Activated CD4-positive, CD25-positive, alpha-beta regulatory T cell treated with anti-CD3 and anti-CD28 coated beads, Interleukin-2, amount 50 U/mL, for 24 hours (primary cell): ENCODE measurements at places on chromosomes 3 and 15.
A peak's percentile ranks its signal among the peaks of the same experiment; 100 is the strongest.

DNA sequence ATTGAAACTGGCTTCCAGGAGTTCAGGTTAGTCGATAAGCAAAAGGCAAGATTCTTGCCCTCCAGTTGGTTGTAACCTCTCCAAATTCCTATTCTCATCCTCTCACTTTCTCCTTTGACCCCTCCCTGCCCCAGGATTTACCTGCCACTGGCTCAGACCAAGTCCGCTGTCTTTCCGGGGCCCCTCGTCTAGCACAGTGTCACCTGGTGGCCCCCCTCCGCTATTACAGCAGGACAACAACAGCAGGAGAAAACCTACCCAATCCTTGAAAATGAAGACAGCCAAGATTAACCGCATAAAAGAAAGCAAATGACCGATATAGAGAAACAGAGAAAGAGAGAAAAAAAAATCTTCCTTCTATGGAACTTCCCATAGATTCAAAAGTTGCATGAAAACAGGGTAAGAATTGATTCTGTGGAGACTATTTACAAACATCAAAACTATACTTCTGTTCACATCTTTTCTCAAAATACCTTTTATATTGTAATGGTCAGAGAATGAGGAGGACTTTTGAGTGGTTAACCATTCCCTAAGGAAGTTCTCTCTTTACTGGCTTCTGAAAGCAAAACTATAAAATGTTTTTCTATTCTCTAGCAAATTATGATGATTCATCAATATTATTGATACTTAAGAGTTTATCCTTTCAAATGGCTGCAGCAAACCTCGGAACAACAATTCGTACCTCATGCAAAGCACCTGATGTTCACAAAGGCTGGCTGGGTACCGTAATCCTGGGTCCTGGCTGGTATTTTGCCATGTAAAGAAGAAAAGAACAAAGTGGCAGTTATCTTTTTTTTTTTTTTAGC is 10.0 kb upstream of the ST8SIA2 start:
- ATAC-seq = no peak

- ATAC-seq = no peak
These were observed 711.3 kb upstream of the NAALADL2 start for GRCh38 chr3:174147798-174148197.

DNA sequence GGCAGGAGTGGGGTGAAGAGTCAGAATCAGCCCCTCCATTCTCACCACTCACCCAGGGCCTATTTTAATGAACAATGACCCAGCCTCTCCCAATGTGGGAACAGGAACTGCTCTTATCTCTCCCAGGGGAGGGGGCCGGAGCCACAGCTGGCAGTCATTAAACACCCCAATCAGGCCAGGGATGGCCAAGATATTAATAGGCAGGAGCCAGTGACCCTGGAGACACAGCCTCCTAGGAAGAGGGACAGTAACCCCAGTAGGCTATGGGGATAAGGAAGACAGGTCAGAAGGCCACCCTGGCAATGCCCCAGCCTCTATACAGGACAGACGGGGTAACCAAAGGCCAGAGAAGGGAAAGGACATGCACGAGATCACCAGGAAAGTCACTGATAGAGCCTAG is 38.6 kb downstream of the VIPR1 start:
- ATAC-seq = no peak

- no peak for ATAC-seq
These were observed 1042.9 kb downstream of the ROBO1 start for GRCh38 chr3:78724859-78725258.

GRCh38 chr3:123338620-123339061 is 110.2 kb downstream of the ADCY5 start:
- ATAC-seq = no peak

DNA sequence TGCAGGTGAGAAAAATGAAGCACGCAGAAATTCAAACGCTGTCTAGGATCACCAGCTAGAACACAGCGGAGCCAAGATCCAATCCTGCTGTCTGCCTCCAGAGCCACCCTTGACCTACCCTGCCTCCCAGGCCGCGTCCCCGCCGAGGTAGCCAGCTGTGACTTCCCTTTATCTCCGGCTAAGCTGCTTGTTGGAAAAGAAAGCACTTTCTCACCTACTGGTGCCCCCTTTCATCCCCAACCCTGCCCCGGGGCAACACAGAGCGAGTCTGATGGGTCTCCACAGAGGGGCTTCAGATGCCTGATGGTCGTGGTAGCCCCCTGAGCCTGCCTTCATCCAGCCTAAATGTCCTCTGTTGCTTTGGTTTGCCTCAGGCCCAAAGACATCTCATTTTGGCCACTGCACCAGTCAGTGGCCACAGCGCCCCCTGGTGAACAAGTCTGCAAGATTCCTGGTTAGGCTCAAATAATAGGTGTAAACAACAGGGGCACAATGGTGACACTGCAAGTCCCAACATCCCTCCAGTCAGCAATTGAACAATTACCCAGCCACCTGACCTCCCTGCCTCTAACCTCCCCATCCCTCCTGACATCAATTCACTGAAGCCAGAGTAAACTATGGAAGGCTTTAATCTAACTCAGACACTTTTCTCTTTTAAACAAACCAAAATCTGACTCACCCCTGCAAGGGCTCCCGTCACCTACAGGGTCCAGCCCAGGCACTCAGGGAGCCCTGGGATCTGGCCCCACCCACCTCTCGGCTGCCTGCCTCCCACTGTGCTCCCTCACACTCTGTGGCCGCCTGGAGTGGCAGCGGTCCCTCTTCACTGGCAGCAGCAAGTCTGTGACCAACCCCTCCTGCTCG is 27.3 kb upstream of the BCL2L10 start:
- peak; percentile 53 for ATAC-seq

DNA sequence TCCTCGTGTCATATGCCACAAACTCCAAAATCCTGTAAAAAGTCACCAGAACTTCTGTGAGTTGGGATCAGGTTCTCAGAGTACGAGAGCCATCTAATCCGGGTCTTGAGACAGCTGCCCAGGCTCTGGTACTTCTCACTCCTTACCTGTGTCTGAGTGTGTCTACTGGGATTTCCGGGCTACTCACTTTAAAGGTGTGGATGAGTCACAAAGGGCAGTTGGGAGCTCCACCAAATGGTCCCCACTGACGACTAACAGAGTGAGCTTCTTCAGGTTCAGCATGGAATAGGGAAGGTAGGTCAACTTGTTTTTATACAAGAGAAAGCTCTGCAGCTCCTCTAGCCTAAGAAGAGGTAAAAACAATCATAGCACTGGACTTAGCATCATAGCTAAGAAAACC is 29.5 kb downstream of the RTP3 start:
- no peak for ATAC-seq

GRCh38 chr15:72237029-72237852 is 6.3 kb upstream of the PKM start:
- ATAC-seq = peak; percentile 97

DNA sequence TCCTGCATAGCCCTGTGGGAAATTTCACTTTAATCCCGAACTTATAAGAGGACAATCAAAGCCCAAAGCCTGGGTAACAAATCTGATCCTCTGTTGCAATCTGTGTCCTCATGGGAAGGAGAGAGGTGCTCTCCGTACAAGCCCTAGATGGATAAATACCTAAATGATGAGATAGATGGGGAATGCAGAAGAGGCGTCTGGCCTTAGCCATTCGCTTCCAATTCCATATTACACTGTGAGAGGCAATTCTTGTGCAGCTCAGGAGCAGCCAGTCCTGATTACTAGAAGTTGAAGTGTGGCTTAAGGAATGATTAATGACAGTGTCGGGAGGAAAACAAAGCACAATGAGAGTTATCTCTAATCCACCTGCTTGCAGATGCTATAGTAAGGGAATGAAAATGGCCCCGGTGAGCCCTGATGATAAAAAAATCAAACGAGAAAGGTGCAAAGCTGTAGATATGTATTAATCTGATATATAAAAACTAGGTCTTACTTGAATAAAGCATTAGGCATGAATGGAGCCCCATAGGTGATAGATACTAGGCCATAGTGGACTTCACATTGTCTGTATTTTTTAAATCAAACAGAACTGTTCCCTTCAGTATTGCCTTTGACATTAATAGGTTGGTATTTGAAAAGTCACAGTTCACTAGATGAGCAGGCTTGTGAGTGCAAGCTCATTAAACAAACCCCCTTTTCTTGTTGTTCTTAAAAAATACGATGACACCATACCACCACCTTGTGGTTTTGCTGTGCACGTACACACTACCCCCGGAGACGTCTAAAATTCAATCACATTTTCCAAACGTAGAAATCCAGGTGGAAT is 54.2 kb upstream of the TMCO5A start:
- ATAC-seq = no peak

GRCh38 chr15:58486062-58486461 is 54.3 kb downstream of the LIPC start:
- ATAC-seq = no peak

GRCh38 chr15:96736384-96736783 is 405.9 kb downstream of the NR2F2 start:
- ATAC-seq = no peak

DNA sequence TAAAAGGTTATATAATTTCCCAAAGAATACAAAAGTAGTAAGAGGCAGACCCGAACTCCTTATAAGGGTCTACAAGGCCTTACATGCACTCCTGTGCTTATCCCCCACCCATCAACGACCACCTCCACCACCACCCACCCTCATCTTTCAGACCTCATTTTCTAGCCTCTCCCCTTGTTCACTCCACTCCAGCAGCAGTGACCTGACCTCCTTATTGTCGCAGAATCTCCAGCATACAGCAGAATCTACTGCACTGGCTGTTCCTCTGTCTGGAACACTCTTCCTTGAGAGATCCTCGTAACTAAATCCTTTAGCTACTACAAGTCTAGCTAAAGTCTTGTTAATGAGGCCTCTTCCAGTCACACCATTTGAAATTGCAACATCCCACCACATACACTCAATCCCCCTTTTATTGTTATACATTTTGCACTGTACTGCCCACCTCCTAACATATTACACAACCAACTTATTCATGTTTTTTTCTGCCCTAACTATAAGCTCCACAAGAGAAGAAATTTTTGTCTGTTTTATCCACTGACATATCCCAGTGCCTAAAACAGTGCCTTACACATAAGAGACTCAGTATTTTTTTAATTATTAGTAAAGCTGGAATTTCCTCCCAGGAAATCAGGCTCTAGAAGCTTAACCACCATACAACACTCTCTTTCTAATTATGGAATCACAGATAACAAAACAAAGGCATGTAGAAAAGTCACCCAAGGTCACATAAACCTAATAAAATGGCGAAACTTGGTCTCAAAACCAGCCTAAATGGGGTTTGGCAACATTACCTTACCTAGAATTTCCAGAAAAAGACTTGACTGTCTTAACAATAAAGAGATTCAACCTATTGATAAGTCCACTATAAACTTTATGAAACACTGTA is 40.2 kb downstream of the ZNF148 start:
- no peak for ATAC-seq

- ATAC-seq = no peak
These were observed 18.7 kb upstream of the HES1 start for GRCh38 chr3:194117104-194117845.

DNA sequence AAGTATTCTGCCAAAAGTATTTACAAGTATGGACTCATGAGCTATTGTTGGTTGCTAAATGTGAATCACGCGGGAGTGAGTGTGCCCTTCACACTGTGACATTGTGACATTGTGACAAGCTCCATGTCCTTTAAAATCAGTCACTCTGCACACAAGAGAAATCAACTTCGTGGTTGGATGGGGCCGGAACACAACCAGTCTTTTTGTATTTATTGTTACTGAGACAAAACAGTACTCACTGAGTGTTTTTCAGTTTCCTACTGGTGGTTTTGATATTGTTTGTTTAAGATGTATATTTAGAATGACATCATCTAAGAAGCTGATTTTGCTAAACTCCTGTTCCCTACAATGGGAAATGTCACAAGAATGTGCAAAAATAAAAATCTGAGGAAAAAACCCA is 30.3 kb downstream of the SYNM start:
- ATAC-seq = no peak

DNA sequence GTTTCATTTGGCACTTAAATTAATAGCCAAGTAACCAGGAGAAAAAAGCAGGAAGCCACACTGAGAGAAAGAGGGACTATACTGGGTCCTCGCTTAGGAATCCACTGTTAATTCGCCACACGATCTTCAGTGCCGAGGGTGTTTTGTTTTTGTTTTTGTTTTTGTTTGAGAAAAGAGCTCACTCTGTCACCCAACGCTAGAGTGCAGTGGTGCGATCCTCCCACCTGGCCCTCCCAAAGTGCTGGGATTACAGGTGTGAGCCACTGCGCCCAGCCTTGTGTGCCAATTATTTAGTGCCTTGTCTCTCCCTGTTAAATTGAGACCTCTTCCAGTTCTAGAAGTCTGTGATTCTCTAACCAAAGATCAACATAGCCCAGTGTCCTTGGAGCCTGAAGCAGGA is 53.8 kb upstream of the TPM1 start:
- ATAC-seq = no peak

DNA sequence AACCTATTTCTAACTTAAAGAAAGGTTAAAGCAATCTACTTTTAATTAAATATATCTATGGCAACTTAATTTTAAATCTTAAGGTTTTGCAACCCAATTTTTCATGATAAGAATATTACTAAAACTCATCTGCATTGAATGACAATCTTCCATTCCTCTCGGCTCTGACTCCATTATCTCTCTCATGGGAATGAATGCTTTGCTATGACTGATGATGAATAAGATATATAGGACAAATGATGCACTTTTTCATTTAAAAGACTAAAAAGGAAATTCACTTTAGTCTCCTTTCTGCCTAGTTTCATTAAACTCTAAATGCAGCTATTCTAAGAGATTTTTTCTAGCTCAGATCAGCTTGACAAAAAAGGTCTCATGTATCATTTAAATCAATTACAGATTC is 68.7 kb downstream of the GBE1 start:
- no peak for ATAC-seq

DNA sequence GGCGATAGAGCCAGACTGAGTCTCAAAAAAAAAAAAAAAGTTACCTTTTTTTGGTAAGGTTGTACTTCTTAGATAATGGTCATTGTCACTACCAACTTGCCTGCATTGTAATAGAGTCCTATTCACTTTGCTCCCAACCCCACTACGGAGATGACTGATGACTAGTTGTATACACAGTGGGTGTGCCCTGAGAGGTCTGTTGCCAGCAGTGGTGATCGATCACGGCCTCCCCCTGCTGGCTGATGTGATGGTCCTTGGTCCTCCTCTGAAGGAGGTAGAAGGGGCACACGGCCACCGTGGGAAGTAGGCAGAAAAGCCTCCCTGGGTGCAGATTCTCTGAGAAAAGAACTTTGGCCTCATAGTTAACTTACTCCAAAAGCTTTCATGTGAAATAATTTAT is 10.7 kb downstream of the GCNT3 start:
- peak; percentile 87 for ATAC-seq

DNA sequence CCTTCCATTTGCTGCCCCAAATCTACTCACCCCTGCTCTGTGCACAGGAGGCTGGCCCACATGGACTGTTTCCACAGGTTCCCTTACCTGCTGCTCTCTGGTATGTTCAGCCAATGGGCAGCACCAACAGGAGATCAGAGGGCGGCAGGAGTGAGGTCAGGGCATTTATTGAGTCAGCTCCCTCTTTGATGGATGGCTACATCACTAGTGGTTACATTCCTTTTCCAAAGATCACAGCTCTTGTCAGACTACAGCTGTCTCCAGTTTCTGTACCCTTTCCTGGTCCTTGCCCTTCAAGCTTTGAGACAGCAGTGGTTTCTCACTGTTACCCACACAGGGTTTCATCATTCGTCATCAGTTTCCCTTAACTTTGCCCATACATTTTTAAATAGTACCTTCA is 325.1 kb downstream of the SUCLG2 start:
- peak; percentile 81 for ATAC-seq
